ENCODE measurements at places on chromosomes 2 and 18.
A peak's percentile ranks its signal among the peaks of the same experiment; 100 is the strongest.

- peak; percentile 43 for DNase-seq
These were observed 72.3 kb downstream of the FMNL2 start for GRCh38 chr2:152407204-152407721.

- DNase-seq: no peak
These were observed 105.4 kb downstream of the EPHA4 start for GRCh38 chr2:221466744-221467143.

GRCh38 chr2:140551287-140551686, 1579.5 kb downstream of the LRP1B start:
- DNase-seq: no peak

DNA sequence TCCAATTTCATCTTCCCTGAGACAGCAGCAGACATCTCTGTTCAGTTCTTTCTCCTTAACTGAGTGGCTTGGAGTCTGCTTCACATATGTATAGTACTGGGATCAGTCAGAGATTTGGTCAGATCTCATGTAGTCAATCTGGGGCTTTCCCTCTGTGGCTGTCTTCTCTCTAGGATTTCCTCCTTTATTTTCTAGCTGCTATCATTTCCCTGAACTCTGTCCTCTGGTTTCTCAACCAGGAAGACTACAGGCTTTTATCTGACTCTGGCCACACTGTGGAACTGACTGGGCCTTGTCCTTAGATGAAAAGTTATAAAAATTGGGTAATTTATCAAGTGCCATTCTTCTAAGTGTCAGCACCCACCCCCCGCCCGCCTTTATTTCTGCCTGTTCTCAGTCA, 121.0 kb downstream of the RAPGEF4 start:
- DNase-seq: no peak

GRCh38 chr2:1370461-1370860, 42.8 kb upstream of the TPO start:
- no peak for DNase-seq

DNA sequence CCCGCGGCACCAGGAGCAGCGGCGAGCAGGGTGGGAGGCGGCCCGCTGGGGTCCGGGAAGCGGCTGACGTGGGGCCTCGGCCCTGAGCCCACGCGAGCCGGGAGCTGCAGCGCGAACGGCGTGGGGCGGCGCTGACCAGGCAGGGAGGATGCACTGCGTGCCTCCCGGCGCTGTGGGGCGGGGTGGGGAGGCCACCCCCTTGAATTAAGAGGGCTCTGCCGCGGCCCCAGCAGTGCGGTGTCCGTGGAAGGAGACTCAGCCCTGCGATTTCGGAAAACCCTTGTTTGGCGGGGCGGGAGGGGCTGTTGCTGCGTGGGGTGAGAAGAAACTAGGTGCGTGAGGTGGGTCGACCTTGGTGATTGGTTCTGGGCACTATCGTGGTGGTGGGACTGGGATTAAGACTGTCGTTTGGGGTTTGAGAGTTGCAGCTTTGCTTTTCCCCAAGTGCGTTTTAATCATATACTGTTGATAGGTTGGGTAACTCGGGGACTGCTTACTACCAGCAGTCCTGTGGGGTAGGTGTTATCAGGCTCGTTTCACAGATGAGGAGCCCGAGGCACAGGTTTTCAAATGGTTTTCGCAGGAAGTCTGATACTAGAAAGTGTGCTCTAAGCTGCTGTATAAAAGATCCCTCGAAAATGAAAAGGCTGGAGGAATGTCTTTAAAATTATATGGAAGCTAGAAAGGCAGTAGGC, 722 bp downstream of the ACSL3 start:
- DNase-seq: no peak

DNA sequence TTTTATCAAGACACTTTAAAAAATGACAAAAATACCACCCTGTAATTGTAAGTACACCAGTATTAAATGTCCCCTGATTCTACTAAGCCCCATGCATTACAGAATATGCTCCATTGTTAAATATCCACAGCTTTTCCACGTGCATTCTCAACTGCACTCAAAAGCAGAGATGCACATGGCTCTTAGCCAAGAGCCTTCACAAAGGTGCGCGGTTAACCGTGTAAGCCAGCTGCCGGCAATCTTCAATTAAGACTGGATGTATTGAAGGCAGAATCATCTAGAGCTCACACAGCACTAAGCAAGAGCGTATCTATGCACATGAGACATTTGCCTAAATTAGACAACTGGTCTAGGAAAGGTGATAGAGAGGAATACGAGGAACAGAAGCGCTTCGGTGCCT, 278.3 kb downstream of the NAPG start:
- no peak for DNase-seq

- no peak for DNase-seq
These were observed 291.0 kb upstream of the SOX11 start for GRCh38 chr2:5401115-5401657.

GRCh38 chr2:104408266-104408665, 445.6 kb upstream of the POU3F3 start:
- DNase-seq: no peak

- no peak for DNase-seq
These were observed 45.9 kb upstream of the TNP1 start for GRCh38 chr2:216905649-216906329.

DNA sequence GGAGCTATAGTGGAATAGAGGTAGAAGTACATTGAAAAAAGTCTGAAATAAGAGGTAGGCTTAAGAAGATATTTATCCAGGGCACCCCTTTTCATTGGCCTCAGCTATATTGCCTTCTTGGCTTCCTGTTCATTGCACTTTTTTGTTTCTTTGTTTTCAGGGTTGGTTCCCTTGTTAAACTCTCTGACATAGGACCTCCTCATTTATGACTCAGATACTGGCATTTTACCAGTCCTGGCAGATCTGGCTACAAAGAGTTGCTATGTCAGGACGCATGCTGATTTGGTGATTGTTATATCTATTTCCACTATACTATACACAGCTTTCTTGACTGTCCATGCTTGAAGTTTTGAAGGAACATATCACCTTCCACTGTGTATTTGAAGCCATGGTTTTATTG, 60.0 kb downstream of the GCA start:
- DNase-seq: no peak

DNA sequence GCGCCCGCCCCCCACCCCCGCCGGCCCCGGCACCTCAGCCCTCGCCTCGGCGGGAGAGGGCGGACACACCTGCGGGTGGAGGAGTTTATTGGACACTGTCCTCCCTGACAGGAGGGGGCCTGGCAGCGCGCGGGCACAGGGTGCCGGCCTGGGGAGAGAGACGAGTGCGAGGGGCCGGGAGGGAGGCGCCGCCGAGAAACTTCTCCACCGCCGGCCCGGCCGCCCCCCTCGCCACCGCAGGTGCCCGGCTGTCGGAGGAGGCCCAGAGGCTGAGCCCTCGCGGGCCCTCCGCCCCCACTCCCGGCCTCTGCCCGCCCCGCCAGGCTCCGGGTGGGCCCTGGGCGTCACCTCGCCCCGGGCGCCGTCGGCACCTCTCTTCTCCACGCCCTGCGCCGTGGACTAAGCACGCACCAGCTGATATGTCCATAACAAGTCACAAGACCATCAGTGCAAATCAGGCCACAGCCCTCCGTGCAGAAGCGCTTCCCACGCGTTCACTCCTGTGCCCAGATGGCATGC, 311.3 kb downstream of the CELF4 start:
- DNase-seq: no peak

DNA sequence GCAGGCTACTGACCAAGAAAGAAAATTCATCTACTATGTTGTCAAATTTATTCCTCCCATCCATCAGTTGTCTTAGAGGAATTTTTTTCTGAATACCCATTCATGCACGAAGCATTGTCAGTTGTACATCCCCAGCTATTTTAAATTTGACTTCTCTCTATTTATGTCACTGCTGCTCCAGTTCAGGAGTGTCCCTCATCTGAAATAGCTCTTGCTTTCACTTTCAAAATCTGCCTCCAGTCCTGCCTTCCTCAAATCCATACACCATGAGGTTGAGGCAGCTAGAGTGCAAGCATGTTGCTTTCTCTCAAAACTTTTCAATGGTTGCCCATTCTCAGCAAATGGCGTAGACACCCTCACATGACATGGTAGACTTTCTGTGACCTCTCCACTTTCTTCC, 335.4 kb upstream of the CDH2 start:
- no peak for DNase-seq

- no peak for DNase-seq
These were observed 117.9 kb downstream of the PTRHD1 start for GRCh38 chr2:24675338-24675737.

GRCh38 chr18:75041586-75041985, 167.4 kb downstream of the PTGR3 start:
- DNase-seq: no peak

DNA sequence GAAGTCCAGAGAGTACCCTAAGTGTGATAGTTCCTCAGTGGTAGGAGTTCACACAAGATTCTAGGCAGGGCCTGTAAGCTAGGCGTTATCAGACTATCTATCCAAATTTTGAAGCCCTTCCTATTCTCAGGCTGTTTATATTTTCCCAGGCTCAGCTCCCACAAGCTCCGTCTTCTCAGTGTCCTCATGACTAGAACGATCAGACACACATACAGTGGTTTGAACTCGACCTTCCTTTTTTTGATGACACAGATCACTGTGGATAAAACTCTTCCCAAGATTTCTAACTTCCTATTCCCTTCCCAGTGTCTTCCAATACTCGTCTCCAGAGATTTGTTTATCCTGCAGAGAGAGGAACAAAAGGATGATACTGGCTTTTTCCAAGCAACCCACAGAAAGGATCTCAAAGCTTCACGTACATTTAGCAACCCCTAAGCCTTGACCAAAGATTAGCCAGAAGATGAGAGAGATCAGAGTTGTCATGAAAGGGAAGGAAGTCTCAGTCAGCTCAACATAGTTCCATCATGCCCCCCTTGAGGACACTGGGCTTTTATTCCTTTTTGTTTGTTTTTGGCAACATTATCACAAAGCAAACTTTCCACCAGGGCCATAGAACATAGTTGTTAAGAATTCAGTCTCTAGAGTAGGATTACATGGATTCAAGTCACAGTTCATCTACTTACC, 42.3 kb upstream of the DOK6 start:
- no peak for DNase-seq

- no peak for DNase-seq
These were observed 81.9 kb upstream of the MAPRE2 start for GRCh38 chr18:34959211-34959829.

GRCh38 chr2:108069515-108070310, 83.4 kb downstream of the SLC5A7 start:
- DNase-seq: no peak

DNA sequence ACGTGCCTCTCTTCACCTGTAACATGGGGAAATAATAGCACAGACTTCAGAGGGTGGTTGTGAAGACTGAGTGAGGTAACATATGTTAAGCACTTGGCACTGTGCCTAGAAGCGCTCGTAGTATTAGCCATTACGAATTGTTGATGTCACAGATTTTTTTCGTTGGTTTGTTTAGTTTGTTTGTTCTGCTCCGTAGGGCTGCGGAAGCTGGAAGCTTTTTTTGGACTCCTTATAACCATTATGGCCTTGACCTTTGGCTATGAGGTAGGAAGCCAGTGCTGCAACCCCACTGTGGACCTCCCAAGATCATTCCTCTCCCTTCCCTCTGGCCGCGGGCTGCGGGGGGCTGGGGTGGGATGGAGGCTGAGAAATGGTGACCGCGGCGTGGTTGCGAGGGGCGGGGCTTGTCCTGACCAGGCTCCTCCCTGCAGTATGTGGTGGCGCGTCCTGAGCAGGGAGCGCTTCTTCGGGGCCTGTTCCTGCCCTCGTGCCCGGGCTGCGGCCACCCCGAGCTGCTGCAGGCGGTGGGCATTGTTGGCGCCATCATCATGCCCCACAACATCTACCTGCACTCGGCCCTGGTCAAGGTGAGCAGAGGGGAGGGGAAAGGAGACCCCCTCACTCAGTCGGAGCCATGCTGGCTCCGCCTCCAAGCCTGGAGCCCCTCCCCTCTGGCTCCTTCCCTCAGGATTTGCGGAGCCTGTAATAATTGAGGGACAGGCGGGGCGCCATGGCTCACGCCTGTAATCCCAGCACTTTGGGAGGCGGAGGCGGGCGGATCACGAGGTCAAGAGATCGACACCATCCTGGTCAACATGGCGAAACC, 5.5 kb downstream of the SLC11A1 start:
- DNase-seq: peak; percentile 45

GRCh38 chr2:10532638-10533101, 84.5 kb upstream of the ODC1 start:
- no peak for DNase-seq

DNA sequence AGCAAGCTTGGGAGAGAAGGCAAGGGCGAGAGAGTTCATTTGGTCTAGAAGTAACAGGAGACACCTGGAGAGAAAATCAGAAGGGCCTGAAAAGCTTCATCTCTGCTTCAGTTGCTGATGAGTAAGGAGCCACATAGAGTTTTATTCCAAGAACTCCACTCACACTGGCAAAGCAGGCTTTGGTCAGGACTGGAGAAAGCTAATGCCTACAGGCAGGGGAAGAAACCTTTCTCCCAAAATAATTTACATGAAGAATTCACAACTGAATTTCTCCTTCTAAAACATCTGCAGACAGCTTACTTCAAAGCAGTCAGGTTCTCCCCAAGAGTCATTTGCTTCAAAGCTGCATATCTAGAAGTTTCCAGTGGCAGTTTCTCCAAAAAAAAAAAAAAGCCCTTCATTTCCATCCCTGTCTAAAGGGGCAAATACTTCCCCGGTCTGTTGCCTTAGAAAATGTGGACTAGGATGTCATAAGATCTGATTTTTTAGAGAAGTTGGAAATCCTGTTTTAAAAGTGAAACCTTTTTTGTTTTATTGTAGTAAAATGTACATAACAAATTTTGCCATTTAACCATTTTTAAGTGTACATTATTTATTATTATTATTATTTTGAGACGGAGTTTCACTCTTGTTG, 46.3 kb downstream of the TMEM247 start:
- DNase-seq: no peak

- DNase-seq: no peak
These were observed 65.5 kb downstream of the FBXO15 start for GRCh38 chr18:74081966-74082741.

- no peak for DNase-seq
These were observed 10.1 kb upstream of the MAL start for GRCh38 chr2:95015261-95015912.

DNA sequence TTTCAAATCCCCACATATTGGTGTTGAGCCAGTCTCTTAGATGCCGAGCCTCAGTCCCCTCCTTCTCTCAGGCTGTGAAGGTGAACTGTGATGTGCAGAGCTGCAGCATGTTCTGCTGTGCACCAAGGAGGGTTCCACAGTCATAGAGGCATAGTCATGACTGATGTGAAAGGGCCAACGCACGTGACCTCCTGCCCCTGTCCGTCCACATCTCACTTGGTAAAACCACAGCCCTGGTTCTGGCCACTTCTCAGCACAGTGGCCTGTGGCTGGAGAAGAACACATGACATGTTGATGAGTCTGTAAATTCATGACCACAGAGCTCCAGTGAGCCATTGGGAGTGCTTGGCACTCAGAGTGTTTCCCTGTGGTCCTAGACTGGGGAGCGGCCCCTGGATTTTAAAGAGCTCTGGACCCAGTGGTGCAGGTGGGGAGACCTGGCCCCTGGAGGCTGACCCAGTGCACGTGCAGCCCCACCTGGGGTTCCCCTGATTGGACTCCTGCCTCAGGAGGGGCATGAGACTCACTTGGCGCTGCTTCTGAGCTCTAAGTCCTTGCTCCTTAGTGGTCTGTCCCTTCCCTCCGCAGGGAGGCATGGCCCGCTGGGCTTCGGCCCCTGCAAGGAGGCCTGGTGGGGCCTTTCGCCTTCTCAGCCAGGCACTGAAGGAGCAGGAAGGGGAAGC, 25.3 kb downstream of the INPP4A start:
- no peak for DNase-seq

All from NCI-H1694 treated with DMSO at 0.1 percent for 48 hours (cell line).